ENCODE measurements at places on chromosomes 2 and 18. TPM values are rescaled to one million over a fixed set of nuclear protein-coding genes. Genes with fewer than 3 reads are reported as not detected.

GRCh38 chr2:121902171-121902591 is 146.7 kb downstream of the TSN start:
- no peak for DNase-seq

GRCh38 chr2:133570542-133570941 is 2.3 kb upstream of the NCKAP5 start:
- no peak for DNase-seq

- DNase-seq: no peak
Observed at GRCh38 chr2:105371810-105372209, 27.0 kb downstream of the FHL2 start.

GRCh38 chr2:109027702-109028101 is 38.7 kb upstream of the EDAR start:
- DNase-seq: no peak

DNA sequence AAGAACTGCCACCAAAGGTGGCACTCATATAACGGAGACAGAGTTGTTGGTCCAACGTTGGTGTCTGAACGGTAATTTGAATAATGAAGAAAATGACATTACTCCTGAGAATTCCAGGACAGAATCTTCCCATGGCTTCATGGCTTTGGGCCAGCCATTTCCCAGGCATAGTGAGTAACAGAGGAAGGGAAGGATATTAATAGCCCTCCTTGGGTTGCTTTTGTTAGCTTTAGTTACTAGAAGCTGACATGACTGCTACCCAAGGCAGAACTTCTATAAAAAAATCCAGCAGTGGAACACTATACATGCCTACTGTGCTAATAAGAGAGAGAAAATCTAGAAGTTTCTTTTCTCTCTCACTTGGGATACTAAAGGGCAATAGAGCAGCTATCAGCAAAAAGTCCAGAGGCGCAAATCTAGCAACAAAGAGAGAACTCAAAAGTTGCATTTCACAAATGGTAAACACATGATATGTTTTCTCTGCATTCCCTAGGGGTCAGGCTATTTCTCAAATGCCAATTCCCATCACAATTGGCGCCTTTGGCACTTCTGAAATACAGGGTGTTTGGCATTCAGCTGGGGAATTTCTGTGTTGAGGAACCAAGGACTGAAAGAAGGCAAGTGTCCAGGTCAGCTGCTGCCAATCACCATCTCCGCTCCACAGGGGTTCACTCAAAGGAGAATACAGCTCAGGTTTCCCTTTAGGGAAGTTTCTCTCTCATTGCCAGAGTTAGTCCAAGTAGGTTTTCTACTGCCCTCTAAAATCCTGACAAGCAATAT is 160.8 kb upstream of the KYNU start:
- DNase-seq: no peak

DNA sequence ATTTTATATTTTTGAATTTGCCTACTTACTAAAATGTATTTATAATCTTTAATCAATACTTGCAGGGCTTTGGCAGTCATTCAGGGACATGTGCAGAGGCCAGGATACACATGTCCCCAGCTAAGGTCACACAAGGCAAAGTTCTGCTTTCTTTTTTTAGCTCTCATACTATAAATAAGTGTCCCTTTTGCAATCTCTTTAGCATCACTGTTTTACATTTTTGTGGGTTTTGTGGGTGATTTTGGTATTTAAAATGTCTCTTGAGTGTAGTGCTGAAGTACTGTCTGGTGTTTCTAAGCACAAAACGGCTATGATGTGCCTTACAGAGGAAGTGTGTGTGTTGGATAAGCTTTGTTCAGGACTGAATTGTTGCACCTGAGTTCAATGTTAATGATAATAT is 309.0 kb upstream of the GULP1 start:
- DNase-seq: no peak

DNA sequence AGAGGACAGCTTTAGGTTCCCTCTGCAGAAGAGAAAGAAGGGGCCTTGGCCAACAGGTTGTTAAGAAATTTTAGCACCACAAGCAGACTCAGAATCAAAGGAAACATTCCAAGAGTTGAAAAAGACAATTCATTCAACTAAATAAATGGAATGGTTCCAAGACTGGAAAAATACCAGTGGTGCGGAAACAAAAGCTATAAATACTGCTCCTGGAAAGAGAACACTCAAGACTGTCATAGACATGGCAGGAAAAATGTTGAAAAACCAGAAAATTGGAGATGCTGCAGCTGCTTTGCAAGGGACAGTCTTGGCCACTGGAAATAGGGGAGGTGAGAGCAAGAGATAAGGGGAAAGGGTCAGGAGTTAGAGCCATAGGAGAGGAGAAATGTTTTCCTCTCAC is 312.7 kb upstream of the CYRIA start:
- DNase-seq: no peak

DNA sequence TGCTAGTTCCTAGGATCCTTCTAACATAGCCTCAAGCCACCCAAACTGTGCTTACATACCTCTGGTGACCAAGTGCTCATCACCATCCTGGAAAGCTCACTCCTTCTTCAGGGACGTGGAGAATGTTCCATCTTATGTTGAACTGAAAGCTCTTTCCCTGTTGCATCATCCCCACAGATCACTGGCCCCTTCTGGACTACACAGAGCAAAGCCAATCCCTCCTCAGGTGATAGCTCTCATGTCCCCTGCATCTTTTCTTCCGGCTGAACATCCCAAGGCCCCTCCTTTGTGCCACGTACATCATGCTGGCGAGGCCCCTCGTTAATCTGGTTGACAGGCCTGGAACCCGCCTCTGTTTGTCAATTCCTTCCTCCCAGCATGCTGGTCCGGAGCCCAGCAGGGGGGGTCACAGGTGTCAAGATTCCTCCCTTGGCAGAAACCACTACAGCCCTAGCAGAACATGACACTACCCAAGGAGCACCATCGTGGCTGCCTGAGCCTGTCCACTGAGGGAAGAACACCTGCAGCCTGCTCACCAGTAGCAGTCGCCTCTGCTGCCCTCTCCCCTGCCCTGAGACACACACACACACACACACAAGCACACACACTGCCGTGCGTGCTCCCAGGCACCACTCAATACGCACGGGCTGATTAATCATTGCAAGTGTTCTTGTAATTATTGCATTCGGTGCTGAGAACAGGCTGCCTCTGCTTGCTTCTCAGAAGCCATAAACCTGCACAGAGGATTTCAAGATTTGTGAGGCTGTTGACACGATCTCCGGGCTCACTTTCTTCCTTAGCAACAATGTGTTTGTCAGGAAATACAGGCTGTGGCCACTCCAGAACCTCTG is 6.3 kb upstream of the KCNK3 start:
- DNase-seq: no peak

DNA sequence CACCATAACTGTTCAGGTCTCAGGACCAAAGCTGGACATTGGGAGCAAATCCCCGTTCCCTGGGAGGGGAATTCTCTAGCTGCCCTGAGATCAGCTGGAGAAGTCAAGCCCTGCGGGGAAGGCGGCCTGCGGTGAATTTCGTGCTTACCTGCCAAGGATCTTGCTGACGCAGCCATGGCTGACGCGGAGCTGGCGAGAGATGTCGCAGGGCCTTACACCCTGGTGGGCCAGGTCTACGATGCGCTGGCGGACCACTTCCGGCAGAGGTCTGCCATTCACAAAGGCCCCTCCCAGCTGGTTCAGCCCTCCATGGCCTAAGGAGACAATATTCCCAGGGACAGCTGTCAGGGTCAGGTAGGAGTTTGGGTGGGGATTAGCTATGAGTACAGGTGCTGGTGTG is 32.1 kb downstream of the PAX8 start:
- DNase-seq: no peak

DNA sequence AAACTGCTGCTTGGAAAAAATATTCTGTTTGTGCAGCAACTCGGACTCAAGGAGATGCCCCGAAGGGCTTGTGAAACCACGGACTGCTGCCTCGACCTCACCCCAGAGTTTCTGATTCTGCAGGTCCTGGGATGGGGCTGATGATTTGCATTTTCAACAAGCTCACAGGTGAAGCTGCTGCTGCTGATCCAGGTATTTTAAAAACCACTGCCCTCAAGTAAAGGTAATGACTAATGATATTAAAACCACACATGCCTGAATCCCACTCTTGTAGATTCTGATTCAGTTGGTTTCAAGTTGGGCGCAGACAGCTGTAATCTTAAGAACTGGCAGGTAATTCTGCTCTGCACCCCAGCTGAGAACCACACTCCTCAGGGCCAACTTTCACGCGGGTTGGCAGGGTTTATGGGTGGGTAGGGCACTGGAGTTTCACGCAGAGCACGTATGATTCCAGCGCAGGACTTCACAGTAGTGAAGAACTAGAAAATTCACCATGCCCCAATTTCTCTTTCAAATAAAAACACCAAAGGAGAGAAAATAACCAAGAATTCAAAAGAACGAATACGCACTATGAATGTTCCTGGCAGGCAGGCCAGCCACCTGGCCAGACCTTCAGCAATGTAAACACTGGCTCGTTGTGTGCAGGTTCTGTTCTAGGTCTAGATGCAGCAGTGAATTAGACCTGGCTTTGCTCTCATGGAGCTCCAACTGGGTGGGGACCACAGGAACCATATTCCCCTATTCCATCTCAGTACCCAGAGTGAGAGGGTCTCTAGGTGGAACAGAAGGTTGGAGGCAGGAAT is 74.6 kb upstream of the ZFP36L2 start:
- DNase-seq: no peak

GRCh38 chr2:241241669-241242068 is 53.2 kb downstream of the ANO7 start:
- no peak for DNase-seq

- no peak for DNase-seq
Observed at GRCh38 chr18:56431551-56431950, 206.8 kb downstream of the TXNL1 start.

DNA sequence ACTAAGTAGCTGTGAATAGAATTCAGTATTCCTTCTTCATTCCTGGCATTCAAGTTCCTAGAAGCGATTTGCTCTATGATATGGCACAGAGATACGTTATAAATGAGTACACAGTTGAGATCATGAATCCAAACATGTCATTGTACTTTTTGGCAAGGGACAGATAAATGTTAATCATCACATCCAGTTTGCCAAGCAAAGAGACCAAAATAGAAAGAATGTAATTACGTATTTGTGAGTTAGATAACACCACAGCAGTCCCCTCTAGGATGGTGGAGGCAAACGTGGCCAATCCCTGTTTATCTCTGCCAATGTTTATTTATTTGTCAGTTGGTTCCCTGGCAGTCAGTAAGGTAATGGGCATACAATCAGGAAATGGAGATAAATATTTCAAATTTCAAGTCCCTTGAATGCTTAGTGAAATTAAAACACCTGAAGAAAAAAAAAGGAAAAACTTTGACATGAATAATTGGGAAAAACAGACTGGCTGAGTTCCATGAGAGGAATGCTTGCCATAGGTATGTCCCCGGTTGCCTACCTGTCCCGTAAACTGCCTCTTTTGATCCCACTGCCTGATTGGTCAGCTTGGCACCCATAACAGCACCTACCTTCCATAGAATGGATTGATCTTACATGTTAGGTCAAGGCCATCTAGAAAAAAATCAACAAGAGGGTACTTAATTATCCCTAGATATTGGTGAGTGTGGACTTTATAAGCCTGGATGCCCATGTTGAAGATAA is 451.1 kb upstream of the NETO1 start:
- DNase-seq: no peak

DNA sequence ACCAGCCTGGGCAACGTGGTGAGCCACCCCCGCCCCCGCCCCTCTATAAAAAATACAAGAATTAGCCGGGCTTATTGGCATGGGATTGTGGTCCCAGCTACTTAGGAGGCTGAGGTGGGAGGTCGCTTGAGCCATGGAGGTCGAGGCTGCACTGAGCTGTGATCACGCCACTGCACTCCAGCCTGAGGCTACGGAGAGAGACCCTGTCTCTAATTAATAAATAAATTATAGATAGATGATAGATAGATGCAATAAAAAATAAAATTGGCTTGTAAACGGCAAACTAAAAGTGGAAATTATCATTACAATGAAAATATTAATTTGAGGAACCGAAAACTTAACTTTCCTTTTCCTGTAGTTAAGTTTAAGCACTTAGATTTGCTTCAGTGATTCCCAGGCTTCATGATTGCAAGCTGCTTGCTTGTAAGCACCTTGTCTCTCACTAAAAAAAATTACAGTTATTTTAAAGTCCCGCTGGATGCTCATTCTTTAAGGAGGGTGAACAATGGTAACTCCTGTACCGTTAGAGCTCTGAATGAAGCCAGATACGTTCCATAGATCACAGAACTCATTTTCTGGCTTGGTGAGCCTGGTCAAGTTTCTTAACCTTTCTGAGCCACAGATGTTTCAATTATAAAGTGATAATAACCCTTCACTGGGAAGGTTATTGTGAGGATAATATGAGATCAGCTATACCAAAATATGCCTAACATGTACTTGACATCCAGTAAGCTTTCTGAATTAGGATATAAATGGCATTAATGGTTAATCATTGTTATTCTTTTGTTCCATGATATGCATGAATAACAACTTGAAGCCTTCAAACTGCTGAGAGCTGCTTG is 9.3 kb upstream of the NARS1 start:
- DNase-seq: no peak

DNA sequence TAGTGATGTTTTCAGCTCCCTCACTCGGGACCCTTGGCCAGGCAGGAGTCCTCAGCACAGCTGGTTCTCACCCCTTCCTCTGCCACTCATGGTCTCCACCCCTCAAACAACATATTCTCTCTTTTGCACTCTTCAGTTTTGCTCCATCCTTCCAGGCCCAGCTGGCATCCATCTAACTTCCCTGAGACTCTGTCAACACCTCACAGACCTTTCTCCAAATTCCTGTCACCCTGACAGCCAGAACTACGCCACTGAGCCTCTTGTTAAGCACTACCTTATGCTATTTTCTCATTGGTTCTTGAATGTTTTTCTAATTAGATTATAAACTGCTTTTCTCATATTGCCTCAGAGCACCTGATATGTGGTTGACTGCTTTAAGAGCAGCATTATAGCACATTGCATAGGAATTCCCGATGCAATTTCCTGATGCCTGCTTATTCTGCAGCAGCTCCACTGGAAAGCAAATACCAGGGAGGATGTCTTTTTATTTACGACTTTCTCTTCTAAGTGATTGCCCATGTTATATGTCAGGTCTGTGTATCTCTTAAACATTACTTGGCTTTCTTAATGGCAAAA is 12.4 kb upstream of the INO80C start:
- DNase-seq: no peak

- DNase-seq: no peak
Observed at GRCh38 chr2:10166676-10167292, 44.2 kb downstream of the RRM2 start.

CRYGC gene
- not detected for polyA plus RNA-seq

GKN1 gene
- polyA plus RNA-seq: not detected

TTN gene
- 3.1 TPM for polyA plus RNA-seq

NEUROD1 gene
- not detected for polyA plus RNA-seq

SP140 gene
- 13.0 TPM for polyA plus RNA-seq

ABCG8 gene
- 0.11 TPM for polyA plus RNA-seq

OST4 gene
- polyA plus RNA-seq: 747 TPM

LOXHD1 gene
- not detected for polyA plus RNA-seq

All from naive thymus-derived CD4-positive, alpha-beta T cell (primary cell).